ENCODE measurements at places on chromosomes 12 and 14. TPM values are rescaled to one million over a fixed set of nuclear protein-coding genes. Genes with fewer than 3 reads are reported as not detected.

RNASE7 gene
- 0.24 TPM for polyA plus RNA-seq

MYO1H gene
- 2.9 TPM for polyA plus RNA-seq

CLEC9A gene
- polyA plus RNA-seq: 6.3 TPM

C12orf54 gene
- polyA plus RNA-seq: 111 TPM

ZNF891 gene
- polyA plus RNA-seq: 1.6 TPM

SIX1 gene
- 3.0 TPM for polyA plus RNA-seq

MUCL1 gene
- 1.6 TPM for polyA plus RNA-seq

LGR5 gene
- polyA plus RNA-seq: 0.25 TPM

OR4L1 gene
- polyA plus RNA-seq: not detected

GRCh38 chr14:30553311-30553989 is 5.5 kb upstream of the G2E3 start:
- DNase-seq: no peak

- no peak for DNase-seq
Measured at GRCh38 chr14:61696753-61697318, 1.5 kb downstream of the HIF1A start.

GRCh38 chr14:100629098-100629497 is 41.9 kb upstream of the BEGAIN start:
- DNase-seq: no peak

DNA sequence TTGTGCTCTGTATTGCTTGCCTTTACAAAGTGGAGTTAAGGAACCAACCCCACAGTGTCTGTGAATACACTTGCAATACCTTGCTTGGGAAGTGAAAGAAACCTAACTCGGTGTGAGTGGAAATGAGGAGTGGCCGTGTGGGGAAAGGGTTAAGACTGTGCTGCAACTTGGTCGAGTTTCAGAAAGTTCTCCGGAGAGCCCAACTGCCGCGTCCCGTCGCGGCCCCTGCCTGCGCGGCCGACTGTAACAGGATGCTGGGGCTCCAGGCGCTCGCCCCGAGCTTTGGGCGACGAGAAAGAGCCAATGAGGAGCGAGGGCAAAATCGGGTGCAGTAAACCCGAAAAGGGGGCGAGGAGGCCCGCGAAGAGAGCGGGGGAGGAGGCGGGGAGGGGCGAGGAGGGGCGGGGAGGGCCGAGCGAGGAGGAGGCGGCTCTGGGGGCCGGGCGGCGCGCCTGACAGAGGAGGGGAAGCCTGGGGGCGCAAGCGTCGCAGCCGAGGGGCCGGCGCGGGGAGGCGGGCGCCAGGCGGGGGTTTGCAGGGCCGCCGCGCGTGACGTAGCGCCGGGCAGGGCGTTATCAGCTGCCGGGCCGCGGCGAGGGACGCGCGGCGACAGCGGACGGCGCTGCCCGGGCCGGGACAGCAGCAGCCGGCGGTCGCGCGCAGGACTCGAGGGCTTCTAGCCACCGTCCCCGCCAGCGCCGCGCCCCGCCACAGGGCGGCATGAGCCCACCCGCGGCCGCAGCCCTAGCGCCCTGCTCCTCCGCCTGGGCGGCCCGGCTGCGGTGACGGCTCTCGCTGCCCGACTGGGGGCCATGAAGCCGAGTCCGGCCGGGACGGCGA is at the start of gene DACT1:
Gene DACT1, plus strand, starts transcription at position 572 of the 840 bp plus-strand sequence. Its CDS starts 241 bp downstream, at position 813.
- DNase-seq: peak; percentile 70

DNA sequence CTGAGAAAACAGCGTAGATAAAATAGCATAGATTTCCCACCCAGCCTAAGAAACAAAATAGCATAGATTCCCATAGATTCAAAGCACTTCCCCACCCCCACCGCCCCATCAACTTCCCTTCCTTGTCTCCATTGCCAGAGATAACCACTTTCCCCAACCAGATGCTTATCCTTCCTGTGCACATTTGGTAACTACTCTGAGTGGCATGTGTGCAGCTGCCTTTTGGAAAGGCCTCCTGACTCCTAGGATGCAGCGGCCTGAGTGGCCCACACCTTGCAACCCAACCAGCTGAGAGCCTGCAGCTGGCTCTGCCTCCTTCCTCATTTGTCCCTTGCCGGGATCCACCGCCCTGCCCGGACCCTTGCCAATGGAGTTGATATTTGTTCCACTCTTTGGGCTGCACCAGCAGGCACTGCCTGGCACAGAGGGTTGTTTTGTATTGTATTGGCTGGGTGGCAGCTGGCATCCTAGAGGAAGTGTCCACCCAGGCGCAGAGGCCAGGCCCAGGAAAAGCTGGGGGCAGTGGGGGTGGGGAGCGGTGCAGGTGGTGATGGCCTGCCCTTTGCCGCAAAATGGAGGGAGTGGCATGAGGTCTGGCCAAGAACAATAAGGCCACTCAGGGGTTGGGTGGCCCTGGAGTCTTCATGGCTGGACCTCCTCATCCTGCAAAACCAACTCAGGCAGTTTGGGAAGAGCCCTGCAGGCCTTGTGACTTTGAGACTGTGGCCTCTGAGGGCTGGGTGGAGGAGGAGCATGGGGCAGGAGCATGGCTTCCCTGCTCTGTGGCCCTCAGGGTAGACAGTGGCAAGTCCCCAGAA is 4.9 kb downstream of the SLC48A1 start:
- DNase-seq: no peak

GRCh38 chr14:57245941-57246340 is 22.8 kb downstream of the EXOC5 start:
- no peak for DNase-seq

GRCh38 chr14:50932156-50932555 is 12.1 kb downstream of the PYGL start:
- no peak for DNase-seq

DNA sequence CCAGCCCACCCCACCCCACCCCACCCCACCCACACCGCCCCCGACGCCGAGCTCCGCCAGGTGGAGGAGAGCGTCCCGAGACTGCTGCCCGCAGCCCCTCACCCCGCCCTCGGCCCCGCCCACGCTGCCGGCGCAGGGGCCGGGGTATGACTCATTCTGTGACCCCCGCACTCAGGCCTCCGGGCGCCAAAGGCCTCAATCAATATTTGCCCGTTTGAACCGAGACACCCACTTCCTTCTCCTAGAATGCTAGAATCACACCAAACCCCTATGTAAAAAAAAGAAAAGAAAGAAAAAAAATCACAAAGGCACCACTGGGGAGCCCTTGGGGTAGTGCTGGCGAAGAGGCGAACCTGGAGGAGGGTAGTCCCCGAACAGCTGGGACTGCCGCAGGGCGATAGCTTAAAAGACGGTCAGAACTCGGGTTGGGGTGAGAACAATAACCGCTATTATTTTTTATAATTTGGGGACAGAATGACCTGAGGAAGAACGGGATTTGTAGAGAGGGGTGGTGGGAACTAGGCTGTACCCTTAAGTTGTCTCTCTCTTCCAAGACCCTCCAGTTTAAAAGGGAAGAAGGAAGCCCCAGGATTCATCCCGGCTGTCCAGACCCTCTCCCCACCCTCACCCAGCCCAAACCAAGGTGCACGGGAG is 894 bp downstream of the KRT8 start:
- peak; percentile 27 for DNase-seq

DNA sequence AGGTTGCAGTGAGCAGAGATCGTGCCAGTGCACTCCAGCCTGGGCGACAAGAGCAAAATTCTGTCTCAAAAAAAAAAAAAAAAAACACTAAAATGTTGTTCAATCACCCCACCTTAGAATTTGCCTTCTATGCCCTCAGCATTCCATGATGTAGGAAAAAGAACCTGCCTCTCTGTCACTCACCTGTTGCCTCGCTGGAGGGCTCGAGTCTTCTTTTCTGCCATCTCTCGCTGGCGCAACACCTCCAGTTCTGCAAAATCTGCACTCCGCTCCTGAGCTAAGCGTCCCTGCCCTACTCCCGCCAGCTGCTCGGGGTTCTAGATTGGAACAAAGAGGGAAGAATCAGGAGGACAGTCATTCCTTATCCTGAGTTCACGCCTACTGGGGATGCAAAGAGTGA is 17.9 kb downstream of the TIMELESS start:
- no peak for DNase-seq

DNA sequence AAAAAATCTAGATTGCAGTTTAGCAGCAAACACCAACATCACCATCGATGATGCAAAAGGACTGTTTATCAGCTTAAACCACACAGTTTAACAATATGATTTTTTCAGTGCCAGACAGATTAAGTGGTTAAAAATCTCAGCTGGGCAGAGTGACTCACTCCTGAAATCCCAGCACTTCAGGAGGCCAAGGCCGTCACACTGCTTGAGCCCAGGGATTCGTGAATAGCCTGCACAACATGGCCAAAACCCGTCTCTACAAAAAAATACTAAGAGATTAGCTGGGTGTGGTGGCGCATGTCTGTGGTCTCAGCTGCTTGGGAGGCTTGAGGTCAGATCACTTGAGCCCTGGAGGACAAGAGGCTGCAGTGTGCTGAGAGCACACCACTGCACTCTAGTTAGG is 8.9 kb downstream of the RSRC2 start:
- no peak for DNase-seq

DNA sequence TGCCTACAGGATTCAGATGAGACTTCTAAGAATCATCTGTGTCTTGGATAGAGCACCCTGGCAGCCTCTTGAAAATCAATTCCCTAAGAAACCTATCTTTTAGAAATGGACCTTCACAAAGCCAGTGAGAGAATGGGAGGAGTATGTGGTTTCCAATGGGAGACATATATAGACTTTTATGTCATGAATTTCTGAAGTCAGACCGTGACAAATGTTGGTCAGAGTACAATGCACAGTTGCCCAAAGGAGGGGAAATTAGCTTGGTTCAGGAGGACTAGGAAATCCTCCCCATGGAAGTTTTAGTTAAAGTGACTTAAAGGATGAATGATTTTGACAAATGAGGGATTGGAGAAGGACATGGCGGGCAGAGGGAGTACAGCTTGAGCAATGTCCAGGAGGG is 194.4 kb downstream of the DAD1 start:
- DNase-seq: no peak

DNA sequence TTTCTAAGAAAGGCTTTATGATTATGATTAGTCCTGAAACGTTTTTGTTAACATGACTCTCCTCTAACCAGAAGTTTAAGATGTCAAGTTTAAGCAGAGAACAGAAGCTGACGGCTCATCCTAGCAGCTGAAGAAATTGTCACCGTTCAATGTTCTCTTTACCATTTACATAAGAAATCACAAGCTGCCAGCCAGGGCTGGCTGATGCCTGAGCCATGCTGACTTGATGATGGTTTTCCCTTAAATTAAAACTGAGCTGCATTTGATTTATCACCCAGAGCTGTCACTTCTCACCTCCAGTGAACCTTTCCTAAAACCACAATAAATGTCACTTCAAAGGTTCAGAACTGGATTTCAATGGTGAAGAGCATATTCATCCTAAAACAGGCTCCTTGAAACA is 153.6 kb downstream of the KTN1 start:
- DNase-seq: no peak

DNA sequence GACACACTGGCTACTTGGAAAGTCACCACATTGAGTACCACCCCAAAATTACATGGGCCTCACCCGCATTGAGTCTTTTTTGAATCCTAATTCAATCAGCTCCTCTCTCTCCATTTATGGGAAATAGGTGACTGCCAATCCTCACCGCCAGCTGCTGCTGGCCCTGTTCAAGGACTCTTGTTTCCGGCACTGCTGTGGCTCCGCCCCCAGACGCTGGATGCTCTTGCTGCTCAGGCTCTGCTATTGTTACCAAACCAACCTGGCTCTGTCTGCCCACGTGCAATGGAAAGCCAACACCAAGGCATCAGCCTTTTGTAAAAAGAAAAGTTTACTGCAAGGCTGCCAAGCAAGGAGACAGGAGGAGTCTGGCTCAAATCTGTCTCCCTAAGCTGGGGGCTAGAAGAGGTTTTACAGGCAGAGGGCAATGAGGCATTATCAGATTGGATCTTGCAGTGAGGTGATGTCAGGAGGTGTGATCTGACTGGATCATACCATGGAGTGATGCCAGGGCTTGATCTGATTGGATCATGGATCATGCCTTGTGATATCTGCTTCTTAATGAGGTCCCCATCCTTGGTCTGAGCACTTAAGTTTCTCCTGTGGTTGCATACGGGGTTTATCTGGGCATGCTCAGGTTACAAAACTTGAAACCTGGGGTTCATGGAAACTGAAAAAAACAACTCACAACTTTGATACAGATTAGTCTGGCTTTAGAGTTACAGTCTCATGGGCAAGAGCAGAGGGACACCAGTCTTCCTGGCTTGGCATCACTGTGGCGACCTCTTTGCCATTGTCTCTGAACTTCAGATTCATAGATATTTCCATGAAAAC is 117.1 kb upstream of the SLC35F4 start:
- peak; percentile 72 for DNase-seq

DNA sequence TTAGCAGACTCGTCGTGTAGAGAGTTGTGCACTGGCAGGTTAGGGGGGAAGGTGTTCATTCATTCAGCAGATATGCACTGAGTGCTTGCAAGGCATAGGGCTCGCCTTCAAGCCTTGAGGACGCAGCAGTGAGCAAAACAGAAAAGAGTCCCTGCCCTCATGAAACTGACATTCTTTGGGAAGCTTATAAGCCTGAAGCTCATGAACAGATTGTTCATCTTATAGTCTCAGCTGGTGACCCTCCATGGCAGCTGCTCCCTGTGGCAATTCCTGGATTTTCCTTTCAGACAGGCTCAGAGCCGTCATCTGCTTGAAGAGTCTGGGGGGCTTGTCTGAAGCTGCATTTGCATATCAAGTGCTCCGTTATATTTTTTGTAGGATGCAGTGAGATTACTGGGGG is 148.4 kb downstream of the PRKCH start:
- DNase-seq: no peak

GRCh38 chr12:22272335-22273151 is 62.0 kb downstream of the ST8SIA1 start:
- DNase-seq: no peak

- DNase-seq: no peak
Measured at GRCh38 chr12:3133405-3133783, 56.2 kb downstream of the TSPAN9 start.

Measured in testis (tissue), 5 donors.